HEK293T (cell line): ENCODE measurements at places on chromosomes 12 and 14.

DNA sequence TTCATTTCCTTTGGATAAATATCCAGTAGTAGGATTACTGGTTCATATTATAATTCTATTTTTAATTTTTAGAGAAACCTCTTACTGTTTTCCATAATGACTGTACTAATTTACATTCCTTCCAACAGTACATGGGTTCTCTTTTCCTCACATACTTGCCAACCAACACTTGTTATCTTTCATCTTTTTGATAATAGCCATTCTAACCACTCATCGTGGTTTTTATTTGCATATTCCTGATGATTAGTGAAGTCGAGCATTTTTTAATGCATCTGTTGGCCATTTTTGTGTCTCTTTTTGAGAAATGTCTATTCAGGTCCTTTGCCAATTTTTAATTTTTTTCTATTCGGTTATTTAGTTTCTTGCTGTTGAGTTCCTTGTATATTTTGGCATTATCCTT lies 457.7 kb upstream of the PDE3A start:
- no peak for DNase-seq

DNA sequence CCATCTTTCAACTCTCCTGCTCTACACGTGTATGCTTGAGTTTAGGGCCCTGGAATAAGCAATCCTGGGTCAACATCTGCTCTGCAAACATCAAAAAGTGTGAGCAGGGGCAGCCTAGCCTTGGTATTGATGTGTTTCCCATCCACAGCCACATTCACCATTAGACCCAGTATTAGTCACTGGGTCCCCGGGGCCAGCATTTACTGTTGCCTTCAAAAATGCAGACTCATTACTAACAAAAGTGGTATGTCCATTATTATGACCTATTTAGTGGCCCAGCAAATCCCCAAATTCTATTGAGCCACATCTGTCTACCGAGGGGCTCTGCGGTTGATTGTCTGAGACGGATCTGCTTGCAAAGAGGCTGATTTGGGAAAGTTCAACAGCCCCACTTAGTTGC lies 661.8 kb downstream of the DIO2 start:
- DNase-seq = no peak

DNA sequence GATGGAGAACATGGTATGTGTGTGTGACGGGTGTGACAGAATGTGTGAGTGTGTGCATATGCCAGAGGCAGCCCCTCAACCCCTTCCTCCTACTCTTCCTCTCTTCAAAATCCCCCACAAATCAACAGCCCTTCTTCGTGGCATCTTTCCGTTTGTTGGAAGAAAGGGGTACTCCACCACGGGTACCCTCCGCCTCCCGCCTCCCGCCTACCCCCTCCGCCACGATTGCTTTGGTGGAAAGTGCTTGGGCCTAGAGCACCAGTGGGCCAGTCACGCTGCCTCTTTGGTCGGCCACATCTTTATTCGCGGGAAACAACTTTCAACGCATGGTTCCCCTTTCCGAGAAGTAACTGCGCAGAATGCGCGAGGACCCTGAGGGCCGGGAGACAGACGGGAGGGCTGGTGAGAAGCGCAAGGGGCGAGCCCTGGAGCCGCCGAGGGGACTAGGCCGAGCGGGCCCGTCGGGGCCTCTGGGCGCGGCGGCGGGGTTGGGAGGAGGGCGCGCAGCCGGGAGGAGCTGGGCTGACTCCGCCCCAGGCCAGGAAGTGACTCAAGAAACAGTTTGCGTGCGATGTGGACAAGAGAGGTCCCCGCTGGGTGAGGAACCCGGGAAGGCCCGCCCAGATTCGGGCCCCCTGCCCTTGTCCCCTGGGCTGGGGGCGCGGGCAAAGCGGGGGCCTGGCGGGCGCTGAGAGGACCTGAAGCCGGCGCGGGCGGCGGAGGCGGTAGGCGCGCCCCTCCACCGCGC lies at the start of the genes CBLN3 and KHNYN:
TSS of gene CBLN3 (minus strand) at position 274 of the 748 bp plus-strand sequence. CDS start 614 bp downstream, outside the sequence.
TSS of gene KHNYN (plus strand) at position 560 of the 748 bp plus-strand sequence. CDS start 777 bp downstream, outside the sequence.
- DNase-seq = peak; percentile 86

DNA sequence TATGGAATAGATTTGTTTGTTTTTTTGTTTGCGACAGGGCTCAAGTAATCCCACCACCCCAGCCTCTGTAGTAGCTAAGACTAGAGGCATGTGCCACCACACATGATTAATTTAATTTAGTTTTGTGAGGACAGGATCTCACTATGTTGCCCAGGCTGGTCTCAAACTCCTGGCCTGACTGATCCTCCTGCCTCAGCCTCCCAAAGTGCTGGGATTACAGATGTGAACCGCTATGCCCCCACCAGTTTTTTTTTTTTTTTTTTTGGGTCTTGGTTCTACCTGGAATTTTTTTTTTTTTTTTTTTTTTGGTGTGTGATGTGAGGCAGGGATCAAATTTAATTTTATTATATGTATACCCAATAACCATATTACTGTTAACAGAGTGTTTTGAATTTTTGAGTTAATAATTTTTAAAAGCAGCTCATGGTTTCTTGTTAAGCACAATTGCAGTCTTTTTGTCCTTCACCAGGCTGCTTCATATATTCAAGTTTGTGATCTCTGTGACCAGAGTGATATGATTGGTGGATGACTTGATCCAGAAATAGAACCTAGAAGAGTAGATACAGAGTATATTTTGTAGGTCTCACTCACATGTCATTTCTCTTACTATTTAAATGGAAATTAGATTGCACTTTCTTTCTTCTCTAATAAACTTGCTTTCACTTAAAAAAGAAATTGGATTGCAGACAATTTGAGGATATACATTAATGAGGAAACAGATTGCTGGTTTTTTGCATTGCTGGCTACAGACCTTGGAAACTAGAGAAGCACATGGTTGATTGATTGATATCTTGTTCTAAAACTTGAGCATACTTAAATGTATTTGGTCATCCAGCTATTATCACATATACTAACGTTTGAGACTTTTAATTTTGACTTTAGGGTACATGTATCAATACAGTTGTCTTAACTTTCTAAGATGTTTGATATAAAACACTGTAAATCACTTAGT lies 13.2 kb downstream of the ADIPOR2 start:
- DNase-seq = no peak

DNA sequence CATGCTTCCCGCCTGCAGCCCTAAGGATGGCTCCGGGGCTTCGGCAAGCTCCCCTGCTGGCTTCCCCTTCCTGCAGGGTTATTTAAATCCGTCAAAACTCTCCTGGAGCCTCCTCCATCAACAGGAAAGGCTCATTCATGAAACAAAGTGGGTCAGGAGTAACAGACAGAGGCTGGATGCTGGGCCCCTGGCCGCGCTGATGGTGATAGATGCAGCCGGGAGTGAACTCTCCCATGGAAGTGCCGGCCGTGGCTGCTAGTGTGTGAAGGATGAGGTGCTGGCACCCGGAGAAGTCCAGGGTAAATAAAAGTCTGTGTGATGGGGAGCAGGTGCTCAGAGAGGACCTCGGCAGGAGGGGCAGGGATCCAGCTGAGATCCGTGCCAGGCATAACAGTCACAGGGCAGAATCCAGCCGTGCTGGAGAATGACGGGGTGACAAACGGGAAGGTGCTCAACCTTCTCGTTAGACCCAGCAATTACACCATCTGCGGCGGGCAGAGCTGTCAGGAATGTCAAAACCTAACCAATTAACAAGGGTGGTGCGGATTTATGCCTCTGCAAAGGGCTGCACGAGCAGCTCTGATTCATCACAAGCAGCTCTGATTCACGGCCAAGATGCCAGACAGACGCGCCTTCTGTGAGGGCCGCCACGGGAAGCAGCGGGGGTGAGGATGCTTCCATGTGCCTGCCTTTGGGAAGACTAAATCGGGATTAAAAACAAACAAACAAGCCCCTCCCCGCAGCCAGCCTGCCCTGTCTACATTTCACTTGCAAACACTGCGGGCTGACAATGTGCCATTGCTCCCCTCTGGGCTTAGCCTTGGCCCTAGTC lies 55.6 kb downstream of the SYNE3 start:
- DNase-seq = no peak

DNA sequence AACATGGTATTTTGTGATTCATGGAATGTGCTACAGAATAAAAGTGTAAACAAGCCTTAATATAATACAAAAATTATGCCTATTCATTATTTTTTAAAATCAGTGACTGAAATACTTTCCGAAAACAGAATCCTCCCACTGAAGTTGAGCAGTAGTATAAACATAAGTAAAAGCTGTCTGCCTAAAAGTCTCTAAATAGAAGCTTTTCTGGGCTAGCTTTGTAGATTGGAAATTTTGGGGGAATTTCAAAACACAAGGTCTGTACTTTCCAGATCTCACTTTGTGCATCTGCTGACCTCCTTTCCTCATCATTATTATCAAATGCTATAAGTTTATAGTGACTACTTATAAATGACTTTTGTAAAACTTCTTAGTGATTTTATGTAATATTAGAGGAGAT lies 80.4 kb upstream of the TRHDE start:
- no peak for DNase-seq

DNA sequence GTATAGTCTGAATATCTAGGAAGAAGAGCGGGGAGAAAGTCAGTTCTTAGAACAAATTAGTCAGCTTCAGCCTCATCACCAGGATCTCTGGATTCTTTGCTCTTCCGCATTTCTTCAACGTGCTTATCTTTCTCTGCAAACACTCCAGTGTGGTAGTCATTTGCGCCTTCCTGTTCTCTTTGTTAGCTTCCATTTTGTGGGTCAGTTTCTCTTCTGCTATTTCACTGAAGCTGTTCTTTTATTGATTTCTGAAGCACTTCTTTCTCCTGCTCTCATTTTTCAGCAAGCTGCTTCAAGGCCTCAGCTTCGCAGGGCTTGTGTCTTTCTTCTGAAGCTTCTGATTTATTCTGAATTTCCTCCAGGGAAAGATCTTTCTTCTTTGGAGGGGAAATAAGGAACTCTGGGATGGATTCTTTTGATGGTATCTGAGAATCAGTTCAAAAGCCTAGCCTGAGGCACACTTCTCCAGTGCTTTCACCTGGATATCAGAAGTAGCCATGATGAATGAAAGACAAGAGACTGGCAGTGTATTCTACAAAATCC lies 13.5 kb downstream of the AMN1 start:
- DNase-seq = no peak

GRCh38 chr14:30015489-30015888 lies 87.8 kb upstream of the PRKD1 start:
- DNase-seq = no peak

GRCh38 chr12:93602897-93603668 lies 30.6 kb downstream of the SOCS2 start:
- no peak for DNase-seq

- DNase-seq = no peak
These were observed 278.1 kb upstream of the LMO3 start for GRCh38 chr12:16884056-16884455.

GRCh38 chr12:52242442-52243258 lies 9.6 kb downstream of the KRT7 start:
- DNase-seq = no peak

GRCh38 chr14:104688505-104689108 lies 811 bp upstream of the INF2 start:
- no peak for DNase-seq

DNA sequence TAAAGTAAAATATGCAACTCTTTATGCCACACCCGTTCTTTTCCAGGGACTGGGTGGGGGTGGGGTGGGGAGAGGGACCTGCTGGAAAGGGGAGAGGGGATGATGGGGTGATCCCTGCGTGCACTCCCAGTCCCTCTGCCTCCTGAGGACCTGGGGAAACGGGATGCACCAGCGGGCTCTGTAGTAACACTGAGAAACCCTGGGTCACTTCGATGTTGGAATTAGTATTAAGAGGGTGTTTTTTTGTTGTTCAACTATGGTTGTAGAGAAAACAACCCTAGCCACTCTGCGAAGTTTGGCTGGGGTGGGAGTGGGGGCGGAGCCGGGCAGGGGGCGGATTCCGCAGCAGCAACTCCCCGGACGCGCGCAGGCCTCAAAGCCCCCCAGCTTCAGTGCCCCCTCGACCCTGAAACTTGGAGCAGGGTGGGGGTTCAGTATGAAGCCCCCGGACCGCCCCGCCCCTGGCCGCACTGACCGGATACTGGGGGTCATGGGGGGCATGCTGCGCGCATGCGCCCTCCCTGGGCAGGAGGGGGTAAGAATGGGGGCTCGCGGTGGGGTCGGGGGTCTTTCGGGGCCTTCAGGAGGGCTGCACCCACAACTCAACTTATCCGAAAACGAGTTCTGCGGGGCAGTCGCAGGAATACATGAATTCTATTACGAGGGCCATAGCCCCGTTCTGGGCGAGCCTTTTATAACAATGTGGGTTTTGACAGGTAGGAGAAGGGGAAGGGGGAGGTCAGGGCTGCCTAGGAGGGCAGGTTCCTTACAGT lies 1.3 kb upstream of the ARHGEF25 start:
- DNase-seq = no peak

GRCh38 chr14:104086661-104087461 lies 1.4 kb downstream of the ASPG start:
- no peak for DNase-seq

DNA sequence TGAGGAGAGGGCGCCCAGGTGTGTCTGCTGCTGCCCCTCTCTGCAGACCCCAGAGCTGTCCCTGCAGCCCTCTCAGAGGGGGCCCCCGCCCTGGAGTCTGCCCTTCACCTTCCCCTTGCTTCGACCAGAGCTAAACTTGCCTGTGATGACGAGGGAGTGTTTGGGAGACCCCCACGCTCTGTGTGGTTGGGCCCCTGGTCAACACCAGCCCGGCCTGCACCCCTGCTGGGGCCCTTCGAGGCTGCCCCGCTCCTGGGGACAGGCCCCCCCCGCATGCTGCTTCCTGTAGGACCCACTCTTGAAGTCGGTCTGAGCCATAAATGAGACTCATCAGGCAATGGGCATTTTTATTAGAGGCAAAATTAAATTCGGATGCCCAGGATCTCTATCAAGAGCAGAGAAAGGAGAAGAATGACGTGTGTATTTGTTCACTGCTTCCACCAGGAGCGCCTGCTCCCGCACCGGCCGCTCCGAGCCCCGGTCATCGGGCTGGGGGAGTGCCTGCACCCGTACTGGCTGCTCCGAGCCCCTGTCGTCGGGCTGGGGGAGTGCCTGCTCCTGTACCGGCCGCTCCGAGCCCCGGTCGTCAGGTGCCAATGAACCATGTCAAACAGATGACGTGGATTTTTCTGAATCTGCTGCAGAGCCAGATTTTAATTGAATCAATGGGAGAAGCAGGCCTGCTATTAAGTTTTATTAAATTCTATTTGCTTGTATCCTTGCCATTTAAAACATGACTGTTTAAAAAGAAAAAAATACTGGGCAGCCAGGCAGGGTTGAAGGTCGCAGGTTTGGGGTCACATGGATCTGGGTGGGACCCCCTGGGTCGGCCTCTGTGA lies 47.7 kb downstream of the NOC4L start:
- DNase-seq = no peak

DNA sequence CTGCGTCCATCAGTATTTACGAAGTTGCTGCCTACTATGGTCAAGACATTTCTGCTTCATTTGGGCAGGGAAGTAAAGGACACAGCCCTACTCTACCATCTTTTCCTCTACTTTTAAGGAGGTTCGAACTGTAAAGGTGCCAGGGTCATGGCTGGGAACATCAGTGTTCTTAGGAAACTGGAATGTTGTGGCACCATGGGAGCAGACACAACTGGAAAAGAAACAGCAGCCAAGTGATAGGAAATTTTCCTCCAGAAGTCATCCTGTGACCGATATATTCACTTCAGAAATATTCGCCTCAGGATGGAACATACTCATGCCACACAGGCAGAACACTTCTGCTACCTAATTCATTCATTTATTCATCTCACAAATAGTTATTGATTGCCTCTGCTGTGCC lies 104.4 kb downstream of the ETV6 start:
- DNase-seq = no peak
